PC-3 (cell line): ENCODE measurements at places on chromosomes 2 and 18. TPM values are rescaled to one million over a fixed set of nuclear protein-coding genes. Genes with fewer than 3 reads are reported as not detected.
A peak's percentile ranks its signal among the peaks of the same experiment; 100 is the strongest.

GRCh38 chr2:195498839-195499490, 158.1 kb upstream of the SLC39A10 start:
- H3K27ac ChIP-seq, result no peak overlapping the region
- H3K27me3 ChIP-seq, result no peaks in the 10 kb centered on the region
- H3K4me1 ChIP-seq, result 0 out of 2 replicates have a peak, but pooled peaks cover 7% of the 10 kb centered on the region
- peak; percentile 28 for DNase-seq
- H3K36me3 ChIP-seq, result no peaks in the 10 kb centered on the region

GRCh38 chr2:167411367-167411766, 523.1 kb downstream of the XIRP2 start:
- no peaks in the 10 kb centered on the region for H3K27me3 ChIP-seq
- no peaks in the 10 kb centered on the region for H3K4me1 ChIP-seq
- peak; percentile 40 for DNase-seq
- H3K27ac ChIP-seq, result no peak overlapping the region
- no peak overlapping the region for H3K4me3 ChIP-seq

DNA sequence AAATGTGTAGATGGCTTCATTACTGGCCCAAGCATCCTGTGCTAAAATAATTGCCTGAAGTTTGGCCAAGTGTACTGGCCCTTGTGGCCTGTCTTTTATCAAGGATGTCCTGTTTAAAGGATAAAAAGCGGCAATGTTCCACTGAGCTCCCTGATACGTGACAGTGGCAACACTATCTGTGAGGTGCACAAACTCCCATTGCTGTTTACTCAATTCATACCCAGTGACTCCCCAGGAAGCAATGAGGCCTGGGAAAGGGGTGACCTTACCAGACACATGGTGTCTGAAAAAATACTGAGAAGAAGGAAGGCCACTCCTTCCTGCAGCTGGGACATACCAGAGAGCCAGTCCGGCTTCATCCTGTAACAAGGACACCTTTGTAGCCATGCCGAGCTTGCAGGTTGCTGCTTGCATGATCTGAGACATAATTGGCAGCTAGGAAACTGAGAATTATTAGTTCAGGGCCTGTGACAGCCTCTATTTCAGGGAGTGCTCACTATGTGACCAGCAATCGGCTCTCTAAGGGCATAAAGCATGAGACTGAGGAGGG, 198.5 kb upstream of the LRATD1 start:
- no peak for DNase-seq
- H3K4me1 ChIP-seq, result no peaks in the 10 kb centered on the region
- H3K27me3 ChIP-seq, result no peaks in the 10 kb centered on the region

DNA sequence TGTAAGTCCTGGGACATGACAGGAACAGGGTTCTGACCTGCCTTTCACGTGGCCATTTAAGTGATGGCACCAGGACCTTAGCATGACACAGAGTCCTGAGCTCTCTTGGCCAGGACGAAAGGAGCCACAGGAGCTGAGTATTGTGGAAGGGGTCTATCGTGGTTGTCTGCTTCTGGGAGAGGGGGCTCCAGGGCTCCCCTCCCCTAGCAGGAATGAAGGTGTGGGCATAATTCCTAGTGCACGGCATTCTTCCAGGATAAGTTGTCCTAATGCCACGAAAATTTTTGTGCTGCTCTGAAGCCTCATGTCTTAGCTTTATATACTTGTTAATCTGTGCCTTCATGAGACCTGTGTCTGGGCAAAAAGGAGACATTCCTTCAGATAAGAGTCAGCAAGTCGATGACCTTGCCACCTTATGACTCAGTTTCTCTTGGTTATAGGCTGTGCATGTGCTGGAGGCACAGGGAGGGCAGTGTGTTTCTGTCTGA, 17.1 kb downstream of the GATA6 start:
- no peaks in the 10 kb centered on the region for H3K27me3 ChIP-seq
- H3K4me1 ChIP-seq, result peaks cover 5% of the 10 kb centered on the region; the same call in 1 of the 2 replicates
- H3K4me3 ChIP-seq, result no peak overlapping the region
- peaks cover 28% of the 10 kb centered on the region; the same call in 1 of the 2 replicates for H3K36me3 ChIP-seq
- no peak overlapping the region for H3K27ac ChIP-seq
- DNase-seq, result no peak

GRCh38 chr2:228768818-228769217, 502.3 kb downstream of the PID1 start:
- DNase-seq, result peak; percentile 72
- H3K4me1 ChIP-seq, result peaks cover 5% of the 10 kb centered on the region; the same call in 1 of the 2 replicates
- H3K27ac ChIP-seq, result no peak overlapping the region

GRCh38 chr2:64179582-64180321, 35.5 kb upstream of the PELI1 start:
- H3K4me1 ChIP-seq, result no peaks in the 10 kb centered on the region
- no peak overlapping the region for H3K27ac ChIP-seq
- H3K27me3 ChIP-seq, result 0 out of 2 replicates have a peak, but pooled peaks cover 4% of the 10 kb centered on the region
- H3K36me3 ChIP-seq, result no peaks in the 10 kb centered on the region
- DNase-seq, result no peak
- H3K4me3 ChIP-seq, result no peak overlapping the region

The KIAA2012 gene
- not detected in 2 replicates for total RNA-seq
